Frontal cortex (tissue), 4 donors: ENCODE measurements at places on chromosomes 3 and 15. TPM values are rescaled to one million over a fixed set of nuclear protein-coding genes. Genes with fewer than 3 reads are reported as not detected.
A peak's percentile ranks its signal among the peaks of the same experiment; 100 is the strongest.

DNA sequence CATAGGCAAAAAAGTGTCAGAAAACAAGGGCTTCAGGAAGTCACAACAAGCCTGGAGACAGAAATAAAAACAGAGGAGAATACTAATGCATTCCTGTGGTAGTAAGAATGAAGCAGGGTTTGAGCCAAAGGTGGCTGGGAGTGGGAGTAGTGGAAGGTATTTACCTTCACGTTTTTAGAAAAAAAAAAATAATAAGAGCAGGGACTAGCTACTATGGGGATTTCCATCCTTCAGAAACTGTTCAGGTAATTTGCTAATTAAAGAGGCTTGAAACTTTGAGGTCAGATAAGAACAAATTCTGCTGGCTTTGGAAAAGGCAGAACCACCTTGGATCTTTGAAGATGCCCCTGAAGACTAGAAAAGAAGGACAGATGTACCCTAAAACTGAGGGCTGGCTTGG lies 18.4 kb downstream of the ILDR1 start:
- DNase-seq = no peak

DNA sequence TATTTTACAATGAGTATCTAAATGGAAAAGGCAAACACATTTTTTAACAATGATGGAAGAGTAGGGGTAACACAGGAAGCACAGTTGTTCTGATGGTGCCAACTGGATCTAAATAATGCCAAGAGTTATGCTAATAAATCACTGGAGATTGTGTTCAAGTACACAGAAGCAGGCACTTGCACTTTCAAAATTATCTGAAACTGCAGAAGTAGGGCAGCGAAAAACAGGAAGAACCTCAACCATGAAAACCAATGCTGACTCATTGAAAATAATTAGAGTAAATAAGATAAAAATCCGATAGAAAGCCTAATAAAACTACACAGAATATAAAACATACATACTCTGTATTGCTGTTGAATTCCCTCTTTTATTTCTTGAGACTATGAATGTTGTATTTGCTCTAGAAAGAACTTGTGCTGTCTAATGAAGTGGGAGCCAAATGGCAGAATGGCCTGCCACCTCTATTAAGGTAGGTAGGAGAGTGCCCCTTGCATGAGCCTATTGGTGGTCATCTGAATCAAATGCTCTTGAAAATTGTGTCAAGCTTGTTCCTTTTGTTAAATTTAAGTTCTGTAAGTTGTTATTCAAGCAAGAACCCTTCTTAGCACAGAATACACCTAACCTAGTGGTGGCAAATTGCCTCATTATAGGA lies 93.7 kb downstream of the ABI3BP start:
- no peak for DNase-seq

- DNase-seq = no peak
Measured at GRCh38 chr3:141407047-141407446, 38.7 kb downstream of the ZBTB38 start.

DNA sequence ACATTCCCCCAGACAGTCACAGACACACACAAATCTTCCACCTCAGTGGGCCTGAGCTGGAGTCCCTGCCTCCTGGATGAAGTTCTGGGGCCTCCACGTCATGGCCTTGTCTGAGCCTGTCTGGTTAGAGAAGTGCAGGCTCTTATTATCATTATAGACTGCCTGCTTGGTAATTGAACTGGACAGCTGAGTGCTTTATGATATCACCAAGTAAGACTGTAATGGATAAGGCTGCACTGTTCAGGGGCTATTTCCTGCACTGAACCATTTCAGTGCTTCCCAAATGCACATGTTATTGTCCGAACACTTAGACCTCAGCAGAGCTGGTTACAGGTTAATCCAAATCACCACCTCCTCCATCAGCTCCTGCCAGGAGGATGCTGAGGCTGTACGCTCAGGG lies 8.7 kb upstream of the ST6GAL1 start:
- DNase-seq = no peak

- no peak for DNase-seq
Measured at GRCh38 chr15:73979636-73980035, 12.5 kb downstream of the STOML1 start.

GRCh38 chr3:134087060-134087974 lies 57.6 kb upstream of the SLCO2A1 start:
- no peak for DNase-seq

DNA sequence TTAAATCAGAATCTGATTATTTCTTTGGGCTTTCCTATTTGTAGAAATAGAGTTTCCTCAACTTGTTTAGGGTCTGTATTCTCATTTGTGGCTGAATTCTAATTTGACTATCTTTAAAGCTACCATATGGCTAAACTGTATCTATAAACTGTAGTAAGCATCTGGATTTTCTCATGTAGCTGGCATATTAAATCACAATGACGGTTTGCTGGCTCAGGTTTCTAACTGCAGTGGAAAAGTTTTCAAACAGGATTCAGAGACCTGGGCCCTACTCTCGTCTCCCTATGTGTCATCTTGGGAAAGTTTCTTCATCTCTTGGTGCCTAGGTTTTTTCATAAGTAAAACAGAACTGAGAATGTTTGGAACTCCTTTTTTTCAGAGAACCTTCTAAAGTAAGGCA lies 68.3 kb downstream of the GALK2 start:
- no peak for DNase-seq

GRCh38 chr15:45903283-45903682 lies 268.5 kb downstream of the SQOR start:
- DNase-seq = no peak

DNA sequence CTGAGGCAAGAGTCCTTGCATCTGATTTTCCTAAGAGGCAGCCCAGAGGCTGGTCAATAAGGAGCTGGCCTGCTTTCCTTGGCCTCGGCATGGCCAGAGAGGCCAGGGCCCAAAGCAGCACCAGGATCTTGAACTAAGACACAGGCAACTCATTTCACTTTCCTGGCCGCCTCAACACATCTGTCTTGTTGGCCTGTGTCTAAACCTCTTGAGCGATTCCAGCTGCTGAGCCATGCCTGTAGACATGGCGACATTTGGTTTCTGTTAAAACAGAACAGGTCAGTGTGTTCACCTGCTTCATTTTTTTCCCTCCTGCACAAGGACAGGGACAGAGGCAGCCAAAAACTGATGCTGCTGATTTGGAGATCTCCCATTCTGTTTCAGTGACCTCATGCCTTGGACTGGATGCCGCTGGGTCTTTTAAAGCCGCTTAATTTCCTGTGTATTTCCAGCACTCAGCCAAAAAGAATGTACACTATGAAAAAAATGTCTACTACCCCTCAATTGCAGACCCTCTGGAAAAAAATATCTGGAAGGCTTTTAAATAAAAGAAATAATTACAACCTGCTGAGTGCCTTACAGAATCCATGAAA lies 266.6 kb upstream of the ICE2 start:
- DNase-seq = no peak

- DNase-seq = no peak
Measured at GRCh38 chr3:15325228-15325627, 7.2 kb downstream of the SH3BP5 start.

GRCh38 chr3:89098964-89099585 lies 8.3 kb upstream of the EPHA3 start:
- DNase-seq = no peak

DNA sequence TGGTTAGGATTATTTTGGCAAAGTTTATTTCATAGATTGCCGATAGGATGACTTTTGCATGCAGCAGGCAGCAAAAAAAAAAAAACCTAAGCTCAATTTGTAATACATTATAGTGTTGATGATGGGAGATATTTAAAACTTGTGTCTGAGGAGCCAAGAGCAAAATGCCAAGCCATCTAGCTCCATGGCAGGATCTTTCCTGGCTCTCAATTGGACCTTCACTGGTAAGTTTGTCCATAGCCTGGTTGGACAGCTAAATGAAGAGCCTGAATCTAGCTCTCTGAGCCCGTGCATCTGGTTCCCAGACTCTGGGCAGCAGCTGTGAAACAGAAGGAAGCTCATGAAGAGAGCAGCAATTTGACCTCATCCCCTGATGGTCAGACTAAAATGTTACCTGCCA lies 17.5 kb downstream of the STAC start:
- DNase-seq = no peak

GRCh38 chr15:57251308-57251707 lies 125.0 kb upstream of the CGNL1 start:
- no peak for DNase-seq

DNA sequence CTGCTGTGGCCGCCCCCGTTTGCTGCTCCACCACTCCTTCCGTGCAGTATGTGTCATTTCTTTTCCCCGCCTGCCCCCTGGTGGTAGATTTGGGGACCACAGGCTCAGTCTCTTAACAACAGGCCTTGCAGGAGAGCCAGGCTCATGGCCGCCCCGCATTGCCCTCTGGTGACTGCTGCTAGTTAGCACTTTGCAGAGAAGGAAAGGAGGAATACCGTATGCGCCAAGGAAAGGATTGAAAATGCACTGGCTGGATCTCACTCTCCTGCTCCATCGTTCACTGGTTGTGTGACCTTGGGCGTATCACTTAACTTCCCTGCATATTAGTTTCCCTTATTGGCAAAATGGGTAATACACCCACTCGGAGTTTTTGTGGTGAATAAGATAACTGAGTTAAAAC lies 39.3 kb upstream of the PXYLP1 start:
- DNase-seq = peak; percentile 31

DNA sequence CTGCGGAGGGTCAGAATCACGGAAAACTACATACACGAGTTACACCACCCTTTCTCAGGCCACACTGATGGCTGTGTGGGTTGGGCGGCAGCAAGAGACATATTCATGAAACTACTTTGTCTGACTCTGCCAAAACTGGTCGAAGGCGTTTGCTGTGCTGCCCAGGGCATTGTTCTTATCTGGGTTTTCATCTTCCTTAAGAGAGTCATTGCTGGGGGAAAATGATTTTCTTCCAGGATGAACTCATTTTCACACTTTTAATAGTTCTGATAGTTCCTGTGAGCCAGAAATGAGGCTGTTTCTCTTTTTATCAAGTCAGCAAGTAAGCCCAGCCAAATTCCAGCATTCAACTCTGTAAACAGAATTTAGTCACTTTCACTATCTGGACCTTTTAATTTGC lies 47.6 kb downstream of the TRIM71 start:
- no peak for DNase-seq

GRCh38 chr15:57436166-57436565 lies 59.9 kb downstream of the CGNL1 start:
- DNase-seq = no peak

- DNase-seq = no peak
Measured at GRCh38 chr3:64223791-64224745, 1.2 kb downstream of the PRICKLE2 start.

GRCh38 chr3:17686613-17687012 lies 55.8 kb downstream of the TBC1D5 start:
- DNase-seq = no peak

GRCh38 chr3:154900816-154901215 lies 179.3 kb upstream of the MME start:
- no peak for DNase-seq

- DNase-seq = no peak
Measured at GRCh38 chr3:30904996-30905395, 10.5 kb upstream of the GADL1 start.

GRCh38 chr3:183587336-183587735 lies 31.8 kb upstream of the KLHL6 start:
- no peak for DNase-seq

GRCh38 chr3:125512135-125512920 lies 7.7 kb downstream of the SNX4 start:
- DNase-seq = no peak

DNA sequence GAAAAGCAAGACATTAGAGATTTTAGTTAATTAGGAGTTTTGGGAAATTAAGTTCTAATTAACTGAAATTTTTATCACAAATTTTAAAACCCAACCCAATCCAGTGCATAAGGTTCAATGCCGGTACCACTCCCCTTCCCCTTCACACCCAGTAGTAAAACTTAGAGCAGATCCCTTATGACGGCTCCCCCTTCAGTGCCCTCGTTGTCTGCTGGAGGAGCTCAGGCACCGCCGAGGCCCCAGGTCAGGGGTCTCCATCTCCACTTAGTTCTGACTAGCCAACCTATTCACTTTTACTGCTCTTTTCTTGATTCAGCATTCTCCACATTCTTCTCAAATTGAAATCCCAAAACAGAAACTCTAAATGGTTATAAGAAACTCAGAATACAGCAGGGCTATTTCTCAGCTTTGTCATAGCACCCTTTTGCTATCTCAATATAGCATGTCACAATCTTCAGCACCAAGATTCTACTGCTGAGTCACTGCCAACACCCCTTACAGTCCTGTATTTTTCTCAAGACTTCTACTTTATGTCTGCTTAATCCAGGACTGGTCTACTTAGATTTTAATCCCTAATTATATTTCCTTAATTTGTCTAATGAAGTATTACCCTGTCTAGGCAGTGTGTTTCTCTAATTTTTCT lies 39.8 kb downstream of the TUBGCP4 start:
- DNase-seq = no peak

DNA sequence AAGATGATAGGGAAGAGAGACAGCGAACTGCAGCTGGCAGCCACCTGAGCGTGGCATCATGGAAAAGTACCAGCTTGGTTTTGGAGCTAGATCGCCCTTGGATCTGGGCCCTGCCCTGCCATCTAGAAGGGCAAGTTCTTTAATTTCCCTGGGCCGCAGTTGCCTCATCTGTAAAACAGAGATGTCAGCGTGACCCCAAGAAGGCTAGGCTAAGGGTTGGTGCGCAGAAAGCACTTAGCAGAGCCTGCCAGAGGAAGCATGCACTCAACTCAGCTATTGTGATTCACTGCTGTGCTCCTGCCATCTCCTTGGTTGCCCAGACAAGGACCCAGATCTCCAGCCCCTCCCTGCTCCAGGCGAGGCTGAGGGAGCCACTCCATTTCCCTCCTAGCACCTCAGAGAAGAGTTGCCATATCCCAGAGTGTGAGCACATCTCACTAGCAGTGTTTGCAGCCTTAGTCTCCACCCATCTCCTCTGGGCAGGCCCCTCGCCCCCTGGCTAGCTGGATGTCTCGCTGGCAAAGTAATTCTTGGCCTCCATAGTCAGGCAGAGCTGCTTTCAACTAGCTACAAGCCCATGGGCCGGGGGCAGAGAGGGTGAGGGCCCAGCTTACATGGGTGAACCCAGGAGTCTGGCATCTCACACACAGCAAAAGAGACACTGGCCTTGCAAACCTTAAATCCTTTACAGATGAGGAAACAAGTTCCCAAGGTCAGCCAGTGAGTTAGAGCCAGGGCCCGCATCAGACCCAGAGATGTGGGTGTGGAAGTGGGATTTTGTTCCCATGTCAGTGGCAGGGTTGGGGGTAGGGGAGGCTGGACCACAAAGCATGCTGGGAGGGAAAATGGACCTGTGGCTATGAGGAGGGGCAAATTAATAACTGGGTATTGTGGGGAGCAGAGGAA lies 280.7 kb upstream of the TLE3 start:
- DNase-seq = no peak

- DNase-seq = no peak
Measured at GRCh38 chr3:74510261-74510818, 104.1 kb downstream of the CNTN3 start.

- DNase-seq = no peak
Measured at GRCh38 chr3:39935261-39935660, 125.9 kb downstream of the MYRIP start.

The SERPINI1 gene
- total RNA-seq = 85.6 TPM

The C15orf61 gene
- total RNA-seq = 23.6 TPM

The RAD54L2 gene
- total RNA-seq = 23.2 TPM

The PLA2G4E gene
- total RNA-seq = not detected

The MYO9A gene
- 121 TPM for total RNA-seq

The ZBTB20 gene
- 39.9 TPM for total RNA-seq

The DZIP3 gene
- 51.8 TPM for total RNA-seq

The CERS3 gene
- total RNA-seq = 0.41 TPM

The AADACL2 gene
- total RNA-seq = not detected

The VGLL3 gene
- total RNA-seq = 1.2 TPM

The NEK10 gene
- total RNA-seq = 28.1 TPM

The FSIP1 gene
- 17.5 TPM for total RNA-seq

The PLOD2 gene
- 14.7 TPM for total RNA-seq

The C3orf85 gene
- total RNA-seq = not detected

The SPTSSB gene
- total RNA-seq = 3.3 TPM
